ENCODE measurements at places on chromosomes 11 and 22.

DNA sequence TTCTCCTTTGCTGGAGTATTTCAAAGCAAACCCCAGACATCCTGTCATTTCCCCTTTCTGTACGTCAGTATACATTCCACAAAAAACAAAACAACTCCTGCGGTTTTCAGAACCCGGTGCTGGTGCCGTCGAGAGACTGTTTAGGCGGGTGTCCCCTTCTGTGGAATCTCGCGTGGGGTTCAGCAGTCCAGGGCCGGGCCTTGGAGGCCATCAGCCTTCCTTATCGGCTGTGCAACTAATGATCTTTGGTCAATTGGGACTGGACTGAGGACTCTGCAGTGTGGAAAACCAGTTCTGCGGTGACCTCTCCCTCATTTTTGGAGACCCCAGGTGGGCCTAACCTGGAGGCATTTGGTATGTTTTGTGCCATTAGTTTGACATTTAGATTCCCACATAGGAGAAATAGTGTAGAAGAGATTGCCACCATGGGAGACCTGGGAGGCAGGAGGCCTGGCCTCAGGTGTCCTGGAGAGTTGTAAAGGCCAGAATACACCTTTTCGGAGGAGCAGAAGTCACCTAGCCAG lies 84.4 kb downstream of the TBC1D22A start:
- H3K36me3 ChIP-seq = no peaks in the 10 kb centered on the region

- DNase-seq = no peak
- no peak overlapping the region for H3K27ac ChIP-seq
- no peaks in the 10 kb centered on the region for H3K36me3 ChIP-seq
- no peak overlapping the region for H3K4me3 ChIP-seq
- no peaks in the 10 kb centered on the region for H3K4me1 ChIP-seq
Observed at GRCh38 chr11:120834686-120835210, 189.2 kb upstream of the TBCEL start.

DNA sequence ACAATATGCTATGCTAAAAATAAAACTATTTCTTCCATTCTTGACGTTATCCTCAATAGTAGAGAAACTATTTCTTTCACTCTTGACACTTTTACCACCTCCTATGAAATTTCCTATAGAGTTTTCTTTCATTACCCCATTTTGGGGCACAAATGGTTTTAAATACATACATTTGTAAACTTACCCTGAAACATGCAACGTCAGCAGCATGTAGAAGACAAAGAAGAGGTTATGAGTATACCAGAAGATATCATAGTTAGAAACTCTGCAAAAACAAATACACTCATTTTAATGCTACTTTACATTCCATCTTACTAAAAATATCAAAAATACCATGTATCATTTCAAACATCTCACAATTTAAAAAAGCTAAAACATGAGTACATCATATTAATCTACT lies 69.5 kb downstream of the NOX4 start:
- no peak overlapping the region for H3K27ac ChIP-seq
- no peak overlapping the region for H3K4me3 ChIP-seq
- H3K36me3 ChIP-seq = no peaks in the 10 kb centered on the region
- no peaks in the 10 kb centered on the region for H3K27me3 ChIP-seq
- DNase-seq = no peak

DNA sequence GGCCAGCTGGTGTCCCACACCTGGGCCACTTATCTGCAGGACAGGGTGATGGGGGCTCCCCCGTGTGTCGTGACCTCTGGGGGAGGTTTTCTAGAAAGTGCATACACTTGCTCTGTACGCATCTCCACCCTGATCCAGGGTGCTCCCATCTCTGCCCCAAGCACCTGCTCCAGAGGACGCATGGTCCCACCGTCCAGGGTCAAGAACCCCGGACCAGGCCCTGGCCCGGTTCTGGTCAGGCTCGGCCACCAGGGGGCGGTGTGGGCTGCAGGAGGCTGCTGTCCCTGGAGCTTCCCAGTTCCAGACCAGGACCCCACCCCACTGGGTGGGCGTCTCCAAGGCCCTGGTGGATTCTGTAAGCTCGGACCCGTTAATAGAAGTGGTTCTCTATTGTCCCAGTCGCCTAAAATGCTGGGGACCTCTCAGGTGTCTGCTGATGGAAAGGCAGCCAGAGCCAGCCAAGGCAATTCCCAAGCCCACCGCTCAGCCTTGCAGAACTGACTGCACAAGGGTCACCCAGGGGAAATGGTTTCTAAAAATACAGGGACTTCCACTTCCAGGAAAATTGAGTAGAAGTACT lies 34.7 kb upstream of the SEPTIN5 start:
- H3K4me1 ChIP-seq = no peaks in the 10 kb centered on the region
- no peak overlapping the region for H3K27ac ChIP-seq
- no peak overlapping the region for H3K4me3 ChIP-seq
- DNase-seq = no peak
- H3K36me3 ChIP-seq = no peaks in the 10 kb centered on the region
- no peaks in the 10 kb centered on the region for H3K27me3 ChIP-seq

GRCh38 chr11:59801981-59802638 lies 8.5 kb downstream of the MRPL16 start:
- H3K4me3 ChIP-seq = no peak overlapping the region
- no peak for DNase-seq
- no peak overlapping the region for H3K27ac ChIP-seq

- no peaks in the 10 kb centered on the region for H3K36me3 ChIP-seq
- no peak overlapping the region for H3K27ac ChIP-seq
- DNase-seq = no peak
- H3K4me1 ChIP-seq = no peaks in the 10 kb centered on the region
- no peak overlapping the region for H3K4me3 ChIP-seq
Observed at GRCh38 chr11:85795712-85796487, 15.0 kb downstream of the SYTL2 start.

- no peaks in the 10 kb centered on the region for H3K27me3 ChIP-seq
- peaks cover 6% of the 10 kb centered on the region for H3K4me1 ChIP-seq
- DNase-seq = no peak
- no peak overlapping the region for H3K4me3 ChIP-seq
Observed at GRCh38 chr11:19952116-19952605, 208.1 kb downstream of the DBX1 start.

DNA sequence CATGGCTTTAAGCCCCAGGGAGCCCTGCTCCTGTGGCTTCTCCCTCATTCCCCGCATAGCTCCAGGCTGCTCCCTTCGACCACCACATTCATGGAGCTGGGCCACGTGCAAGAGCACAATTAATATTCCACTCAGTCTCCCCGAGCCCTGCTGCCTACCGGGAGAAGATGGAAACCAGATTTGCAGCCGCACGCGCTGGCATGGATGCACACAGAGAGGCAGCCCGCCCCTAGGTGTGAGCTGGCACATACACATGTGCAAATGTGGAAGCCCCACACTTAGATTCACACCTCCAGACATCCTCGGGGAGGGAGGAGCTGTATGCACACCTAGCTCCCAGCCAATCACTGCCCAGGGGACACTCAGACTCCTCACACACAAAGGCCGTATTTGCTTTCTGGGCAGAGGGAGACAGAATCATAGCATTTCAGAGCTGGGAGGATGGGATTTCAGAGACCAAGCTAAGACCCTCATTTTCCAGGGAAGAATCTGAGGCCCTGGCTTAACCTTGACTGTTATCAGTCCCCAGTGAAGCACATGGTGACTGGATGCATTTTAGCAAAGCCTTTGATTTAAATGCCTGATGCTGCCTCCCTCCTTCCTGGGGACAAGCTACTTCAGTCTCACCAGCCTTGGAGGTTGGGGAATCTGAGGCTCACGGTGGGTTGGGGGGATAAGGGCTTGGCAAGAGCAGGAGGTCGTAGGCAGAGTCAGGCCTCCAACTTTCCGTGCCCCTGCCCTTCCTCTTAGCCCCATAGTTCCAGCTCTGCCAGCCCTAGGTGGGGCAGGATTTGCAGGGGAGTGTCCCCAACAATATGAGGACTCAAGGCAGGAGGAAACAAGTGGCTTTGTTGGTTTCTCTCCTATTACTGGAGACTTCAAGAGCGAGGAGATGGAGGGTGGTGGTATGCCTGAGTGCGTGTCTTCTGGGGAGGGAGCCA lies 5.3 kb upstream of the CREB3L1 start:
- H3K27me3 ChIP-seq = no peaks in the 10 kb centered on the region
- H3K27ac ChIP-seq = peak overlapping the region; percentile 64
- H3K36me3 ChIP-seq = no peaks in the 10 kb centered on the region
- no peak overlapping the region for H3K4me3 ChIP-seq
- no peaks in the 10 kb centered on the region for H3K4me1 ChIP-seq
- no peak for DNase-seq

DNA sequence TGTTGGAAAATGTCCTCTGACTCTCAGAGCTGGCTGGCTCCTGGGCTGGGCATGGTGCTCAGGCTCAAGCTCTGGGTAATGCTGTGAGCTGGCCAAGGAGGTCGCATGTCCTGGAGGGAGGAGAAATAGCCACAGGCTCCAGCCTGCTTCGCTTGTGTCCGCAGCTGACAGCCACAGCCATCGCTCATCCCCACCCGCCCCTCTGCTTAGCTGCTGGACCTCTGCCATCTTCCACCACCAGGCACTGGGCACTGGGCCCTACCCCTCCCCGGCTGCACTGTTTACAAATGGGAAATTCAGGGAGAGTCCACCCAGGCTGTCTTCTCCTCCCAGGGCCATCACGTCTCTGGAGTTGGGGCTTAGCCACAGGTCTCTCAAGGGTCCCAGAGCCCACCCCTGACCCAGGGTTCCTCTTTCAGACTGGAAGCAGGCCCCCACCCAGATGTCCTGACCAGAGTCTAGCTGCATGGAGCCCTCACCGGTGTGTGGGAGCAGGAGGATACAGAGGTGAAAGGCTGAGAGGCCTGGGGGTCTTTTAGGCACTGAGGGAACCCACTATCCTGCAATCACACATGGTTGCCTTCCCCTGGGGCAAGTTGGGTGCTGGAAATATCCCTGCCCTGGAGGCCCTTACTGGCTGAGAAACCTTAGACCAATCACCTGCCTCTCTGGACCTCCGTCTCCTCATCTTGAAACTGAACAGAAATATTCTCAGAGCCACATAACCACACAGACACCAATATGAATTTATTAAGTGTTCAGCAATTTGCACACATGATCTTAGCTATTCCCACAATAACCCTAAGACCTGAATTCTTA lies 62.7 kb downstream of the CD82 start:
- H3K4me1 ChIP-seq = no peaks in the 10 kb centered on the region
- H3K27me3 ChIP-seq = no peaks in the 10 kb centered on the region
- H3K4me3 ChIP-seq = no peak overlapping the region

- DNase-seq = no peak
- no peaks in the 10 kb centered on the region for H3K27me3 ChIP-seq
- H3K4me1 ChIP-seq = no peaks in the 10 kb centered on the region
Observed at GRCh38 chr11:86277741-86278140, 24.3 kb upstream of the HIKESHI start.

DNA sequence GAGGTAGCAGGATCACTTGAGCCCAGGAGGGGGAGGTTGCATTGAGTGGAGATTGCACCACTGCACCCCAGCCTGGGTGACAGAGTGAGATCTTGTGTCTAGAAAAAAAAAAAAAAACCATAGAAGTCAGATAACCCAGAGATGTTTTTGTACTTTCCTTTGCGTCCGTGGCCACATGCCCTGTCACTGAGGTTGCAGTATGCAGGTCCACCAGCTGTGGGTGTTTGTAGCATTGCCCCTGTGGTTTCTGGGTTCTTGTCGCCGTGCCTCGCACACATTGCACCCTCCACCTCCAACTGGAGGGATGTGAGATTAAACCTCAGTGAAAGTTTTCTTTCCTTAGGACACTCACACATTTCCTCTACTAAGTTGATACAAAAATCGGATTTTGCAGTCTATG lies 70.3 kb downstream of the TNRC6B start:
- peak; percentile 50 for DNase-seq
- H3K36me3 ChIP-seq = peaks cover 21% of the 10 kb centered on the region
- no peak overlapping the region for H3K27ac ChIP-seq
- no peaks in the 10 kb centered on the region for H3K4me1 ChIP-seq

DNA sequence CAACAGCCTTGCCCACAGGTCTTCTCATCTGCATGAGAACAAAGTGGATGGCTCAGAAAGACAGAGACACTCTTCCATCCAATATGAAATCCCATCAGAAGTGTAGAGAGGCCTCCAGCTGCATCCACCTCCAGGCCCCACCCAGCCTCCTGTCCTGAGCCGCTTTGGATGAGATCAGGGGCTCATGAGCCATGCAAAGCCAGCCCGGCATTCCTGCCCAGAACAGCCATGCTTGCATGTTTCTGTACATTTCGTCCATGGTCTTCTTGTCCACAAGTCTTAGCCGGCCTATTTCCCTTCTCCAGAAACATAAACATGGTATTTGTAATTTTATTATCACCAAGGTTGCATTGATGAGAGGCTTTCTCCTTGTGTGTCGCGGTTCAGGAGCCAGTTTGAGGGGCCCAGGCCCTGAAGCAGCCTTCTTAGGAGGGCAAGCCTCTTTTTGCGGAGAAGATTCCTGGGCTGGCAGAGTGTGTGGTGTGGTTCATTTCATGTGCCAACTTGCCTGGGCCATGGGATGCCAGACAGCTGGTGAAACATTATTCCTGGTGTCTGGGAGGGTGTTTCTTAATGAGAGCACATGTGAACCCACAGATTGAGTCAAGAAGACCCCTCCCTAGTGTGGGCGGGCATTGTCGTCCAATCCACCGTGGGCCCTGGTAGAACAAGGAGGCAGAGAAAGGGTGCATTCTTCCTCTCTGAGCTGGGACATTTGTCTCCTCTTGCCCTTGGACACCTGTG lies 928.9 kb downstream of the TBC1D22A start:
- no peaks in the 10 kb centered on the region for H3K4me1 ChIP-seq
- no peak for DNase-seq
- H3K27ac ChIP-seq = no peak overlapping the region
- no peaks in the 10 kb centered on the region for H3K36me3 ChIP-seq
- H3K27me3 ChIP-seq = no peaks in the 10 kb centered on the region

- no peak overlapping the region for H3K4me3 ChIP-seq
- peak; percentile 16 for DNase-seq
Observed at GRCh38 chr11:111438846-111439520, 59.9 kb upstream of the POU2AF1 start.

DNA sequence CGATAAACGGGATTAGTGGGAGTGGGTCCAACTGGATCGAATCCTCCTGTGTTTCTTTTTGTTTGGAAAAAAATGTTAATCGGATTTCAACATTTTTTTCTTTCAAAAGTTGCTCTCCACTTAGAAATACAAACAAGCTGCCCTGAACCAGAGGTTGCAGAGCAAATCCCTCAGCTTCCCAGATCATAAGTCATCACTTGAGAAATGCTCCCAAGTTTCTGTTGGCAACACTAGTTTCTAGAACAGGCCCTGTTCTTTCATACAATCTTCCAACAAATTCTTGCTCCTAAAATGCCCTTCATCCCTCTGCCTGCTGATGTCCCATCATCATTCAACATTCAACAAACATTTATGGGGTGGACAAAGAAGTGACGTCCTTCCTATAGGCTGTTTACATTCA lies 1.3 kb upstream of the MLC1 start:
- no peak overlapping the region for H3K4me3 ChIP-seq
- no peak for DNase-seq
- no peaks in the 10 kb centered on the region for H3K4me1 ChIP-seq

GRCh38 chr22:21450320-21450831 lies 16.8 kb upstream of the TMEM191C start:
- H3K4me1 ChIP-seq = no peaks in the 10 kb centered on the region
- peaks cover 21% of the 10 kb centered on the region for H3K36me3 ChIP-seq
- no peak overlapping the region for H3K27ac ChIP-seq
- no peak for DNase-seq
- no peaks in the 10 kb centered on the region for H3K27me3 ChIP-seq
- no peak overlapping the region for H3K4me3 ChIP-seq

GRCh38 chr11:119490253-119491006 lies 67.5 kb upstream of the THY1 start:
- no peaks in the 10 kb centered on the region for H3K4me1 ChIP-seq
- H3K36me3 ChIP-seq = no peaks in the 10 kb centered on the region
- DNase-seq = no peak
- H3K27ac ChIP-seq = no peak overlapping the region
- H3K4me3 ChIP-seq = no peak overlapping the region

- H3K4me3 ChIP-seq = no peak overlapping the region
- peaks cover 13% of the 10 kb centered on the region for H3K4me1 ChIP-seq
- DNase-seq = no peak
- no peaks in the 10 kb centered on the region for H3K36me3 ChIP-seq
Observed at GRCh38 chr11:118260353-118260752, 3.7 kb downstream of the MPZL2 start.
